Stimulated activated CD4-positive, alpha-beta T cell treated with anti-CD3 and anti-CD28 coated beads, TNF-alpha, amount 100 ng/mL, for 1 hour (primary cell): ENCODE measurements at places on chromosomes 4 and X.

DNA sequence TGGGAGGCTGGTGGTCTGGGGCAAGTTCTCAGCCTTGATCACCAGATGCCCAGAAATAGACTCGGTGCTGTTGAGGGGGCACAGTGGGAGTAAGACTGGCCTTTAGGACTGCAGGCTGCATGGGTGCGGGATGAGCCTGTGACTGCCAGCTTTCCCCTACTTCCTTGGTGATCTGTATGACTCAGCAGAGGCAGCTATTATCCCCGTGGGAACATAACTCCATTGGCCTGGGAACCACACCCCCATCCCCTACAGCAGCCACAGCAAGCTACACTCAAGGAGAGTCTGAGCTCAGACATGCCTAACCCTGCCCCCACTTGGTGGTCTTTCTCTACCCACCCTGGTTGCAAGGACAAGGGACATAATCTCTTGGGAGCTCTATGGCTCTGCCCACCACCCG, 20.6 kb downstream of the CLIC2 start:
- DNase-seq, result no peak

DNA sequence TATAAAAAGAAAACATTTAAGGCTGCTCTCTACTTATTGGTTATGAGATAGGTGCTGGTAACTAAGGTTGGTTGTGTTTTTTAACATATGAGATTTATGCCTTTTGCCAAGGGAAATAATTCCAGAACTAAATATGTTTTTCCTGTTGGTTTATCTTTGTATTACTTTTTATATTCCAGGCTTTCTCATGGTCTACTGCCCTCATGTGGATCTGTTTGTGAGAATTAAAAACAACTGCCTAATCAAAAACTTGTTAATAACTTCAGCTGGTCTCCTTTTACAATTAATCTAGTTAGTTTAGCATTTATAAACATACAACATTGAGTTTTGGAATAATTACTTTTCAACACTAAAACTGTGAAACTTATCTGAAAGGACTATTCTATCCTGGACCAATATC, 1208.3 kb downstream of the ADGRL3 start:
- DNase-seq, result no peak

GRCh38 chrX:68694435-68695205, 47.2 kb downstream of the STARD8 start:
- DNase-seq, result no peak

DNA sequence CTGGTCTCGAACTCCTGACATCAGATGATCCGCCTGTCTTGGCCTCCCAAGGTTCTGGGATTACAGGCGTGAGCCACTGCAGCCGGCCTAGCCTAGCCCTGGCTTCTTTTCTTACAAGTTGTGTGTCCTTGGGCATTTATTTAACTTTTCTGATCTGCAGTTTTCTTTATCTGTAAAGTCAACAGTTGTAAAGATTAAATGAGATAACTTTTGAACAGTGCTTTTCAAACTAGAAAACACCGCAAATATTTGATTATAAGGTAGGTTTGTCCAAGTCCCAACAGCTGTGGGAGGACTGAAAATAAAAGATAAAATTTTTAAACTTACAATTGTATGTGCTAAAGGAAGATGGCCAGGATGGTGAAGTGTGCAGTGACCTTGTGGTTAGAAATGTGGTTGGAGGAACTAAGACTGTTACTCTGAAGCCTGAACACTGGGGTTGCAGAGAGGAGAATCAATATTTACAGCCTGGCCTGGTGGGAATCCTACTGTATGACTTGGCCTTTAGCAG, 44.8 kb downstream of the GSX2 start:
- DNase-seq, result no peak

- no peak for DNase-seq
Observed at GRCh38 chr4:44056721-44057151, 391.9 kb downstream of the KCTD8 start.

GRCh38 chr4:30769093-30769492, 48.9 kb downstream of the PCDH7 start:
- no peak for DNase-seq

- DNase-seq, result no peak
Observed at GRCh38 chrX:31555506-31555905, 483.7 kb upstream of the FTHL17 start.
